ENCODE measurements at places on chromosomes 2 and 18.
A peak's percentile ranks its signal among the peaks of the same experiment; 100 is the strongest.

DNA sequence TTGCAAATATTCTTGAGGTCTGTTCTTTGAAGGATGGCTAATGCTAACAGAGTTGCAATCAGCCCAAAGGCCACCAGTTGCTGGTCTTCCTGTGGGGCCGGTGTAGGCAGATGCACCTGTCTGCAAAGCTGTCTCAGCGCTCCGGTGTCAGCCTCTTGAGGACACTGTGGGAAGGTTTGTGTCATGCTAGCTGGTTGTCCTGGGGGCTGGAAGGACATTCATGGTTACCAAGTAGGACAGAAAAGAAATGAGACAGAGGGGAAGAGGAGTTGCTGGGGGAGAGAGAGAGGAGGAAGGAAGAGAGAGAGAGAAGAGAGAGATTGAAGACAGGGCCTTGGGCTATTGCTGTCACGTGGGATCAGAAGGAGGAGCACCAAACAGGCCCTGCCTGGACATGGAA, 639.6 kb upstream of the HS6ST1 start:
- DNase-seq, result no peak

- DNase-seq, result peak; percentile 35
These were observed 39.8 kb upstream of the ADCYAP1 start for GRCh38 chr18:864872-865273.

GRCh38 chr2:121046335-121046734, 238.7 kb downstream of the TFCP2L1 start:
- DNase-seq, result no peak

GRCh38 chr2:10859278-10859677, 46.7 kb upstream of the PDIA6 start:
- no peak for DNase-seq

DNA sequence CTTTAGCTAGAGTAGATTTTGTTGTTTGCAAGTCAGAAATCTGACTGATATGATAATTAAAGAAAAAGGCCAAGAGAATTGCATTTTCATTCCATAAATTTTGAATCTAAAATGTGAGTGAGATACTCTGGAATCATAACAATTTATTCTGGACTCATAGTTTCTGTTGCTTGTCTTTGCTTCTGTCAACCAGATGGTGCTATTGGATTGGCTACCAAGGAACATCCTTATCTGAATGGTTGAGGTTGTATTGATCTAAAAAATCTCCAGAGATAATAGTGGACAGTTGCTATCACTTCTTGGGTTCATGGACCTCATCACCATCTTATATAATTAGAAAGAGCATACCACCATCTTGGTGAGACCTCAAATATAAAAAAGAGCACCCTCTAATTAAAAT, 34.0 kb upstream of the CPS1 start:
- DNase-seq, result no peak

- DNase-seq, result no peak
These were observed 114.0 kb downstream of the KLHL29 start for GRCh38 chr2:23498943-23499342.

- no peak for DNase-seq
These were observed 1319.7 kb upstream of the CRIM1 start for GRCh38 chr2:35035883-35036282.

DNA sequence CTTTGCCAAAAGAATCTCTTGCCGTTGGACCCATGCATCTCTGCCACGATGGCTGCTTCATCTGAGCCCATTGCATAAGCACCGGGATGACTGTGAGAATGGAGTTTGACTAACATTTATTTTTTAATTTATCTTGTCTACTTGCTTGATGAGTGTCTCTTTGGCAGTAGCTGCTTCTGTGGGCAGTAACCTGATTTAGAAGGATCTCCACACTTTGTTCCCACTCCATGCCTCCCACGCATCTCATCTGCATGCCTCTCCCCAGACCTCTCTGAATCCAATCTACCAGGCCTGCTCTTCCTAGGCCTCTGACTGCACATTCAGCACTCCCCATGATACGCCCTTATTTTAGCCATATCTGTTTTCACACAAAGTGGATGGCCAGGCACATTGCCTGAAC, 23.7 kb upstream of the TMX3 start:
- DNase-seq, result no peak

DNA sequence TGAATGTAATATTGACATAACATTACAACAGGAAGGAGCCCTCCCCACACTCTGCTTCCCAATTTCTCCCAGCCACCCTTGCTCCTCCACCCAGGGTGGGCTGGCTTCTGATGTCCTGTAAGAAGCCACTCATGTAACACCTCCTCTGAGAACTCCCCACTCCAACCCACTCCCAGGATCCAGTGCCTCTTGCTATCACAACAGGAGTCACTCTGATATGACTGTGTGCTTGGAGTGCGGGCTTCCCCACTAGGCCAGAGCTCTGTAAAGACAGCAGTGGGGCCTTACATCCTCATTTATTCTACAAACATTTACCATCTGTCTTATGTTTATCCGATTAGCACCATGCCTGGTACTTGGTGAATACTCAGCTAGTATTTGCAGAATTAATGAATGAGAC, 65.1 kb downstream of the PTGR3 start:
- DNase-seq, result no peak

GRCh38 chr2:117763804-117764203, 50.7 kb upstream of the DDX18 start:
- no peak for DNase-seq

DNA sequence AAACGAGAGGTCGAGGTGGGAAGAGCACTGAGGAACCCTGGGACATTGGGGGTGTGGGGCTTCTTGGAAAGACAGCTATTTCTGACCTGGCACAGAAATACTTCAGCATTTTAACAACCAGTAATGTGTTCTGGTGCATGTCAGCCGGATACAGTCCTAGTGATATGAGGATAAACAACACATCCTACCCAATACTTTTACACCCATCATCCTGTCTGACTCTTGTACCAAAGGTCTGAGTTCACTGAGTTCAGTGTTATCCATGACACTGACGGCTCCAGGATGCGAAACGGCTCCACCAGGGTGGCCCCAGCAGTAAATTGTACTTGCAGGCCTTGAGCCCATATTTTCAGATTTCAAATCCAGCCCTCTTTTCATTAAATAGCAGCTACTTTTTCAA, 65.9 kb upstream of the SH3BP4 start:
- no peak for DNase-seq

- no peak for DNase-seq
These were observed 32.6 kb downstream of the ABCA12 start for GRCh38 chr2:215105607-215106354.

DNA sequence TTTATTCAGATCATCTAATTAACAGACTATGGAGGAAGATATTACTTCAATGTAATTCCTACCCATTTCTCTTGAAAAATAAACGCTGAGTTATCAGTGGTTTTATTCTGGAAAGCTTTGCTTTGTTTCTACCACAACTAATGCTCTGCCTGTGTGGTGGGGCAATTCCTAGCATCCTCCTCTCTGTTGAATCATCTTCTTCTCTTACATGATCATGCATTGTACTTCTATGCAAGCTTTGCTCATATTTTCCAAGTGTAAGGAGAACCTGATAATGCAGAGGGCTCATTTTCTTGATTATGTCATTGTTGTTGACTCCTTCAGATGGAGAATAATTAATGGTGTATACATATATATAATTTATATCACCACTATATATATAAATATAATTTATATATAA, 46.7 kb downstream of the CCDC195 start:
- no peak for DNase-seq

DNA sequence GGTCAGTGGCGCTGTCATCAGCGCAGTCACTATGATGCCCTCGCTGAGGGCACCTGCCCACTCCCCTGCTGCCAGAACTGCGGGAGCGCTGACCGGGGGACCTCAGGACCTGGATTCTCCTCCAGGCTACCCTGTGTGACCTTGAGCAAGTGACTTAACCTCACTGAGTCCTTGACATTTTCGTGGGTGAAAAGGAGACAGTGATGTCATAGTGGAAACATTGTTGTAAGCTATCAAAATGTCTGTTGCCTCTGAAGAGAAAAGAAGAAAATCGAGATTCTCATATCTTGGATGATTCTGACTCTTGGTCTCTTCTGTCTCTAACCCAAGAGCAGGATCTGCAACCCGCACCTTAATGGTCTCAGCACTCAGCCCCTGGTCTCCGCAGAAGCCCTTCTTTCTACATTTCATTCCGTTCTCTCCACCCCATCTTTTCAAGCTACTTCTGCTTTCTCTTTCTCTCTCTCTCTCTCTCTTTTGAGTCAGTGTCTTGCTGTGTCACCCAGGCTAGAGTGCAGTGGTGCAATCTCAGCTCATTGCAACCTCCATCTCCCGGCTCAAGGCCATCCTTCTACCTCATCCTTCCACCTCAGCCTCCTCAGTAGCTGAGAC, 978 bp upstream of the TUBA4A start:
- peak; percentile 26 for DNase-seq

- no peak for DNase-seq
These were observed 285.6 kb downstream of the SMAD2 start for GRCh38 chr18:47644896-47645295.

Measured in stimulated activated naive CD4-positive, alpha-beta T cell treated with Interleukin-2 at 50 U/mL for 16 hours (primary cell).